ENCODE measurements at places on chromosomes 12 and 14.
A peak's percentile ranks its signal among the peaks of the same experiment; 100 is the strongest.

- no peaks in the 10 kb centered on the region for H3K36me3 ChIP-seq
- no peak for DNase-seq
- no peak overlapping the region for H3K4me3 ChIP-seq
- no peaks in the 10 kb centered on the region for H3K27me3 ChIP-seq
- H3K4me1 ChIP-seq = no peaks in the 10 kb centered on the region
Observed at GRCh38 chr14:27392153-27392552, 794.3 kb upstream of the NOVA1 start.

GRCh38 chr12:102093319-102093718 is 26.6 kb downstream of the NUP37 start:
- H3K36me3 ChIP-seq = peaks cover 13% of the 10 kb centered on the region
- H3K4me1 ChIP-seq = no peaks in the 10 kb centered on the region
- no peak overlapping the region for H3K27ac ChIP-seq
- no peaks in the 10 kb centered on the region for H3K27me3 ChIP-seq

DNA sequence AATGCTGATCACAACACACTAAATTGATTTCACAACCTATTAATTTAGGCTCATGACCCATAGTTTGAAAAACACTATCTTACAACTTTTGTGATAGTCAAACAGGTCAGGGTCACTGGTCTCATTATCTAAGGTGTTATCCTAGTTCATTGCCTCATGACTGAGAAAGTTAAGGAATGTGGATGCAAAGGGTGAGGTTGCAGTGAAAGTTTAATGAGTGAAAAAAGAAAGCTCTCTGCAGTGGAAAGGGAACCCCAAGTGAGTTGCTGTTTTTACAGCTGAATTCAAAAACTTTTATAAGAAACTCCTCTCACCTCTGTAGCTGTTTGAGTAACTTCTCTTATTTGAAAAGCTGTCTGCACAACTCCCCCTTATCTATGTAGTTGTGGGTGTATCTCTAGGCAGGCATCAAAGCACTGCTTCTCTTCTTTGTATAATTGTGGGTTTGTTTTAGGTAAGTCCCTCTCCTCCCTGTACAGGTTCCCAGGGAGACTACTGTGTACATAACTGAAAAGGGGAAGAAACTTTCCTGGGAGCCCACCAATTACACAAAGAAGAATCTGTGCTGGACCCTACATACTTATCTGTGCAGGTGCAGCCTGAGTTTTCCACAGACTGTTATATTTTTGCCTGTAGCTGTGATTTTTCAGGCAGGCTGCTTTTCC is 18.9 kb downstream of the DNAL1 start:
- no peak overlapping the region for H3K4me3 ChIP-seq
- H3K4me1 ChIP-seq = no peaks in the 10 kb centered on the region
- H3K36me3 ChIP-seq = peaks cover 3% of the 10 kb centered on the region
- DNase-seq = no peak

DNA sequence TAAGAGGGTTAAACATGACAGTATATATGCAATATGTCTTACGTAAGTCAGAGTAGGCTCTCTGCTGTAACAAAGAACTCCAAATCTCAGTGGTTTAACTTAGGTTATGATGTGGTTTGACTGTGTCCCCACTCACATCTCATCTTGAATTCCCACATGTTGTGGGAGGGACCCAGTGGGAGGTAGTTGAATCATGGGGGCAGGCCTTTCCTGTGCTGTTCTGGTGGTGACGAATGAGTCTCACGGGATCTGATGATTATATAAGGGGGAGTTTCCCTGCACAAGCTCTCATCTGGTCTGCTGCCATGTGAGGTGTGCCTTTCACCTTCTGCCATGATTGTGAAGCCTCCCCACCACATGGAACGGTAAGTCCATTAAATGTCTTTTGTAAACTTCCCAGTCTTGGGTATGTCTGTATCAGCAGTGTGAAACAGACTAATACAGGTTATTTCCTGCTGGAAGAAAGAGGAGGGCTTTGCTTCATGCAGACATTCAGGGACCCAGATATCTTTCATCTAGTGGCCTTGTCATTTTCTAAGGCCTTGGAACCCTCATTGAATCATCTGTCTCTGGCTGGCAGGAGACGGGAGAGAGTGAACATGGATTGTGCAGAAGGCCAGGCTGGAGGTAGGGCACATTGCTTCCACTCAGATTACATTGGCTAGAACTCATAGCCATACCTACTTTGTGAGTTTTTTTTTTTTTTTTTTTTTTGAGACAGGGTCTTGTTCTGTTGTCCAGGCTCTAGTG is 96.1 kb downstream of the CRADD start:
- no peaks in the 10 kb centered on the region for H3K27me3 ChIP-seq
- no peak overlapping the region for H3K27ac ChIP-seq
- no peaks in the 10 kb centered on the region for H3K36me3 ChIP-seq
- DNase-seq = no peak
- H3K4me1 ChIP-seq = peaks cover 8% of the 10 kb centered on the region

DNA sequence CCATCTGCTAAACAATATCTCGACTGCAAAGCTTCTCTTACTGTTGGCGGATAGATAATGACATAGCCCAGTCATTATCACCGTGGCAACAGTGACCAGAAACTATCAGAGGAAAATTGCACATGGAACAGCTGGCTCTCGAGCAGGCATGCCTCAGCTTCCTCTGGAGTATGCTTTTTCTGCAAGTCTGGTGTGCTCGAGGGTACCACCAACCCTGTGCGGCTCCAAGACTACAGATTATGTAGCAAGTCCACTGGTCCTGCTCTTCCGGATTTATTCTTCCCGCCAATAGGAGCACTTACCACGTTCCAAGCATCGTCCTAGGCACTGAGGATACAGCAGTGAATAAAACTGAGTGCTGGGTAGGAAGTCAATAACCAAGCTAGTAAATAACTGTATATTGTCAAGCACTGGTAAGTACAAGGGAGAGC is 1.4 kb upstream of the GLRX5 start:
- peaks cover 14% of the 10 kb centered on the region for H3K36me3 ChIP-seq
- no peaks in the 10 kb centered on the region for H3K27me3 ChIP-seq
- peak overlapping the region; percentile 78 for H3K27ac ChIP-seq
- DNase-seq = no peak
- peaks cover 34% of the 10 kb centered on the region for H3K4me1 ChIP-seq
- peak overlapping the region; percentile 73 for H3K4me3 ChIP-seq

DNA sequence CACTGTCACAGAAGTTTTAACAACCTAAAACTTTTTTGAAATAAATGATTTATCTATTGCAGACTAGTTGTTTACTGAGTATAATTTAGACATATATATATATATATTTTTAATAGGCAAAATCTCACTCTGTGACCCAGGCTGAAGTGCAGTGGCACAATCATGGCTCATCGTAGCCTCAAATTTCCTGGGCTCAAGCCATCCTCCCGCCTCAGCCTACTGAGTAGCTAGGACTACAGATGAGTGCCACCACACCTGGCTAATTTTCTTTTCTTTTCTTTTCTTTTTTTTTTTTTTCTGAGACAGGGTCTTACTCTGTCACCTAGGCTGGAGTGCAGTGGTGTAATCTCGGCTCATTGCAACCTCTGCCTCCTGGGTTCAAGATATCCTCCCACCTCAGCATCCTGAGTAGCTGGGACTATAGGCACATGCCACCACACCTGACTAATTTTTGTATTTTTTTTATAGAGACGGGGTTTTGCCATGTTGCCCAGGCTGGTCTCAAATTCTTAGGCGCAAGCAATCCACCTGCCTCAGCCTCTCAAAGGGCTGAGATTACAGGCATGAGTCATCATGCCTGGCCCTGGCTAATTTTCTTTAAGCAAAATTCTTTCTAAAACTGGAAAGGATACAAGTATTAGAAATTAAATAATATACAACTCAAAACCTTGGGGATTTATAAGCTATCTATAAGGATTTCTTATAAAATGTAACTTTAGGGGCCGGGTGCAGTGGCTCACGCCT is 23.1 kb downstream of the EEA1 start:
- H3K36me3 ChIP-seq = no peaks in the 10 kb centered on the region
- H3K27me3 ChIP-seq = no peaks in the 10 kb centered on the region
- H3K4me1 ChIP-seq = peaks cover 14% of the 10 kb centered on the region
- no peak for DNase-seq
- H3K4me3 ChIP-seq = no peak overlapping the region
- H3K27ac ChIP-seq = no peak overlapping the region

GRCh38 chr14:94548999-94549985 is 11.9 kb upstream of the SERPINA4 start:
- no peak overlapping the region for H3K4me3 ChIP-seq
- no peak overlapping the region for H3K27ac ChIP-seq
- H3K36me3 ChIP-seq = no peaks in the 10 kb centered on the region
- no peaks in the 10 kb centered on the region for H3K4me1 ChIP-seq
- H3K27me3 ChIP-seq = no peaks in the 10 kb centered on the region
- DNase-seq = peak; percentile 26

DNA sequence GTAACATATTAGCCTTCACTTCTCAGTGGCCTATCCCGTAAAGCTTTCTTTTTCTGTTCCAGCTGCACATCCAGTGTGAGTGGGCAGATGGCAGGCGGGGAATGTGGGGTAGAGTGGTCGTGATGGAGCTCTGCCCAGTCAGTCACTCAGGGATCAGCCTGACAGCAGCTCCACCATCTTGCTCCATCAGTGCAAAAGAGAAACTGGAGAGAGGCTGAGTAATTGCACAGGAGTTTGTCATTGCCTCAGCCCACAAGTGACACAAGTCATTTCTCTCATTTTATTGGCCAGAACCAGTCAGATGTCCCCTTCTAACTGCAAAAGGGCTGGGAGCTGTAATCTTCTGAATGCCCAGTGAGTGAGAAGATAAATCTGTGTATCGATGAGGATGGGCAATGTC is 66.5 kb downstream of the ATP23 start:
- DNase-seq = no peak
- no peaks in the 10 kb centered on the region for H3K36me3 ChIP-seq
- H3K27ac ChIP-seq = no peak overlapping the region
- H3K27me3 ChIP-seq = peaks cover 6% of the 10 kb centered on the region

- H3K4me1 ChIP-seq = no peaks in the 10 kb centered on the region
- no peak overlapping the region for H3K27ac ChIP-seq
- H3K27me3 ChIP-seq = no peaks in the 10 kb centered on the region
- no peak for DNase-seq
- no peaks in the 10 kb centered on the region for H3K36me3 ChIP-seq
Observed at GRCh38 chr12:125742413-125742812, 677.2 kb downstream of the AACS start.

- no peak for DNase-seq
- H3K36me3 ChIP-seq = no peaks in the 10 kb centered on the region
- no peak within 1 kb of the TSS for H3K4me3 ChIP-seq
- no peak within 1 kb of the TSS for H3K27ac ChIP-seq
- no peaks in the 10 kb centered on the region for H3K27me3 ChIP-seq
- peaks cover 15% of the 10 kb centered on the region for H3K4me1 ChIP-seq
Observed at GRCh38 chr12:57434517-57435223, at the start of gene INHBC. Gene INHBC (plus strand): TSS chr12:57434784. CDS start chr12:57434887, 103 bp downstream.

DNA sequence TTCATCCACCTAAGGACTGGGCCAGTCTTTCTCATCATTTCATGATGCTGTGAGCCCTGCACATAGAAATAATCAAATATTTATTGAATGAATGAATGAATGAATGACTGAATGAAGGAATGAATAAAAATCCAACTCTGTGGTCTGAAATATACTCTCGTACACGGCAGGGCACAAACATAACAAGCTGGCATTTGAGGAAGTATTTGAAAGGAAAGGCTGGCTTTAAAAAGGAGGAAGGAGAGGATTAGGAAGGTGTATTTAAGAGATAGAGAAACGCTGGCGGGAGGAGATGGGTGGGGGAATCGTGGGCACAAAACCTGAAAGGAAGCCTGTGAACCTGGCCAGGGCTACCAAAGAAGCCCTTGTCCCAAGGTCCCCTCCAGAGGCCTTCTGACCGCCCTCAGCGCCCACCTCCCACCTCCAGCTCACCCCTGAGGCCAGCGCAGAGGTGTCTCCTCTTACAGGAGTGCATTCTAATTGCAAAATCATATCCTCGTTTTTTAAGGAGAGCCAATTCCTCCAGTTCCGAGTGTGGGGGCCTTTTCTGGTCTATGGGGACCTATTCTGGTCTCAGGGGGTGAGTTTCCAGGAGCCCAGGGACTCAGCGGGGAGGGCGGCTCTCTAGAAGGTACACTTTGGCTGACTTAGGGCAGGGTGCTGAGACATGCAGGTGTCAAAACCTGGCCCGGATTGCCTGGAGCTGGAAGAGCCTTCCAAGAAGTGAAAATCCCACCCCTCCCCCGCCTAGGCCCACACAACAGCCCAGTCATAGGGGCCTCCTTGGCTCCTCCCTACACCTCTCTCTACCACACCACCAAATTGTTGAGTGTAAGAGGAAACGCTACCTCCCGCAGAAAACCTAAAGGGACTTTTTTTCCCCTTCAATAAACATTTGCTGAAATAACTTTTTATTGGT is 8.7 kb upstream of the JDP2 start:
- H3K36me3 ChIP-seq = no peaks in the 10 kb centered on the region
- H3K4me1 ChIP-seq = peaks cover 6% of the 10 kb centered on the region
- DNase-seq = no peak
- H3K27me3 ChIP-seq = no peaks in the 10 kb centered on the region

DNA sequence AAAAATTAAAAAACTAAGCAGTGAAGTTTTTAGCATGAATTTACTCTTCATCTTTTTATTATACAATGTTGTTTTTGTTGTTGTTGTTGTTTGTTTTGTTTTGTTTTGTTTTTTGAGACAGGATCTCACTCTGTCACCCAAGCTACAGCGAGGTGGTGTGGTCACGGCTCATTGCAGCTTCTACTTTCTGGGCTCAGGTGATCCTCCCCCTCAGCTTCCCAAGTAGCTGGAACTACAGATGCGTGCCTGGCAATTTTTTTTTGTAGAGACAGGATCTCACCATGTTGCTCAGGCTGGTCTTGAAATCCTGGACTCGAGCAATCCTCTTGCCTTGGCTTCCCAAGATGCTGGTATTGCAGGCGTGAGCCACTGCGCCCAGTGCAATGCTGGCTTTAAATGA is 11.3 kb downstream of the PPFIBP1 start:
- H3K27ac ChIP-seq = no peak overlapping the region
- peaks cover 15% of the 10 kb centered on the region for H3K4me1 ChIP-seq
- no peak overlapping the region for H3K4me3 ChIP-seq
- DNase-seq = no peak
- H3K36me3 ChIP-seq = no peaks in the 10 kb centered on the region

GRCh38 chr12:111120578-111120977 is 200.2 kb upstream of the MYL2 start:
- DNase-seq = no peak
- no peak overlapping the region for H3K27ac ChIP-seq
- H3K4me1 ChIP-seq = no peaks in the 10 kb centered on the region
- no peak overlapping the region for H3K4me3 ChIP-seq
- H3K36me3 ChIP-seq = no peaks in the 10 kb centered on the region

DNA sequence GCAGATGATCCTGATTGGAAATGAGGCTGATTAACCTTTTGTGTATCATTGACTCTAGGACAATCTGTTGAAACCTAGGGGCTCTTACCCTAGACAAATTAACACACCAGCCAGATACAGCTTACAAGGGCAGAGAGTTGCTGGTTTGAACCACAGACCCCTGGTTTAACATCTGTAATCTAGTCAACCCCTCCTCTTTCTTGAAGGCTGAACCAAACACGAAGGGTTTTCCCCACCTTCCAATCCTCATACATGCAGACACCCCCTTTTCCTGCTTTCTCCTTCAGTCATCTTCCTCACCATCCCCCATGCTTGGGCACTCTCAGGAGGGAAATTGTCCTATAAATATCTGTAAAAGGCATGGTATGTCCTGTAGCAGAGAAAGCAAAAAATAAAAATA is 126.0 kb upstream of the HIF1A start:
- no peaks in the 10 kb centered on the region for H3K36me3 ChIP-seq
- H3K4me3 ChIP-seq = no peak overlapping the region
- no peaks in the 10 kb centered on the region for H3K27me3 ChIP-seq
- peaks cover 42% of the 10 kb centered on the region for H3K4me1 ChIP-seq
- no peak overlapping the region for H3K27ac ChIP-seq

- no peak for DNase-seq
- no peaks in the 10 kb centered on the region for H3K36me3 ChIP-seq
- no peaks in the 10 kb centered on the region for H3K27me3 ChIP-seq
- no peak overlapping the region for H3K27ac ChIP-seq
Observed at GRCh38 chr14:68135566-68135965, 316.0 kb downstream of the RAD51B start.

All from CD4-positive, alpha-beta T cell (primary cell).